ENCODE measurements at places on chromosomes 12 and 14.

DNA sequence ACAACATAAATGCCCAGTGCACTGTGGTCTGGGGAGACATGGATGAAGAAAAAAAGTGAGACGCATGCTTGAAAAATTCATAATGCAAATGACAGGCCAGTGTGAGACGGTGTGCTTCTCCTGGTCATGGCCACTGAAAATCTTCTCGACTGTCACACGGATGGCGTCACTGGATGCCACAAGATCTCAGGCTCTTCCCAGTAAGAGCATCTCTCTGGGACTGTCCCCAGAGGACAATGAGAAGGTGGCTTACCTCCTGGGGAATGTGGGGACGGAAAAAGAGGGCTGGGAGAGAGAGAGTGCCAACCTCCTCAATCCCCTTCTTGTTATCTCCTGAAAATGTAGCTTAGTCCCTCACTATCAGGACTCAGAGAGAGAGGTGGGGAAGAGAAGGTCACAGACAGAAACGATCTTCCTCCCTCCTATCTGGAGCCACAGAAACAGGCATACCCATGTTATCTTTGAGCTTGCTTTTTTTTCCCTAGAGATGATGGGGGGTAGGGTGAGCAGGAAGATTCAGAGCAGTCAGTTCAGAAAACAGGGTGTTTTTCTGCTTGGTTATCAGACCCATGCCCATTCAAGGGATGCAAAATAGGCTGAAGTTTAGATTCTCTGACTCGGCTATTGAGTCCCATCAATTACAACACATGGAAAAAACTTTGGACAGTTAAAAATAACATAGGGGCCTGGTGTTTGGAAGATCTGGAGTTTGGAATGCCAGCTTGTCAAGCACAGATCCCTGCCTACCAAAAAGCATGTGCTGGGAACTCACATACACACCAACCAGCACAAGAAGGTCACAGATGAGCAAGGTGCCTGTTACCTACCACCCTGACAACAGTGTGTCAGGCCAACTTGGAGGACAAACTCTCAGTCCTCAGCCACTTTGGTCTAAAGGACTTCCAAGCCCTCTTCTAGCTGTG is 24.2 kb downstream of the DPF3 start:
- DNase-seq: no peak

GRCh38 chr14:54944737-54945391 is 42.2 kb upstream of the GCH1 start:
- DNase-seq: no peak

GRCh38 chr14:56812364-56813141 is 2.3 kb upstream of the OTX2 start:
- no peak for DNase-seq

GRCh38 chr14:65574611-65575010 is 162.1 kb downstream of the FUT8 start:
- no peak for DNase-seq

DNA sequence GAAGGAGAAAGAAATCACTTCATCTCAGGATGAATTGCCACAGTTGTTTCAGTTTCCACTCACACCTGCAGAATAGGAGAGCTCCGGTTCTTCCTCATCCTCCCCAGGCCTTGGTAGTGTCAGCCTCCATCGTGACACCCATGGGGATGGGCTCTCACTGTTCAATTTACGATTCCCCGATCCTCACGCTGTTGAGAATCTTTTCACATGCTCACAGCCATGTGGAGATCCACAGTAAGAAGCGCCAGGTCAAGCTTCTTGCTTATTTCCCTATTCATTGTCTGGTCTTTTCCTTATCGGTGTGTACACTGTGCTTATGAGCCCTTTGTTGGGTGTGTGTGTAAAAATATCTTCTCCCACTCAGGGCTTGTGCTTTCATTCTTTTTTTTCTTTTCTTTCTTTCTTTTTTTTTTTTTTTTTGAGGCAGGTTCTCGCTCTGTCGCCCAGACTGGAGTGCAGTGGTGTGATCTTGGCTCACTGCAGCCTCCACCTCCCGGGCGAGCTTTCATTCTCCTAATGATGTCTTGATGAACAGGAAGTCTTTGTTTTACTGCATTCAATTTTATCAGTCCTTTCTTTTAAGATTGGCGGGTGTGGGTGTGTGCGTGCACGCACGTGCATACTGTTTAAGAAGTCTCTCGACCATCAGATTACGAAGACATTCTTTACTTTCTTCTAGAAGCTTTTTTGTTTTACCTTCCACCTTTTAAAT is 21.5 kb downstream of the RIN3 start:
- no peak for DNase-seq

GRCh38 chr14:88840926-88841325 is 16.5 kb downstream of the TTC8 start:
- no peak for DNase-seq

GRCh38 chr14:85293612-85294234 is 236.2 kb upstream of the FLRT2 start:
- DNase-seq: no peak

- no peak for DNase-seq
These were observed 39.7 kb upstream of the FBLN5 start for GRCh38 chr14:91987192-91987591.

DNA sequence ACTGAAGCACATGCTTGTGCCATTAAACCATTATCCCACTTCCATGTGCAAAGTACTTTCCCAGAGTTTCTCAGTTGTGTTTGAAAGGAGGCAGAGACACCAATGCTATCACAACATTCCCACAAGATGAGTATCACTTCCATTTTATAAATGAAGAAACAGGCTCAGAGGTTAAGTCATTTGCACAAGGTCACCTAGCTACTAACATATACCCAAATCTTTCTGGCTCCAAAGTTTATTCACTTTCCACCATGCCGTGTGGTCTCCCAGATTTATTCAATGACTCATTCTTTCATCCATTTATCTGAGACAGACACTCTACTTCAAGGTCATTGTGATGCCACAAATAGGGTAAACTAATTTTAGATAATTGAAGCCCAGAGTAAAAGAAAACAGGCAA is 9.4 kb downstream of the ART4 start:
- no peak for DNase-seq

DNA sequence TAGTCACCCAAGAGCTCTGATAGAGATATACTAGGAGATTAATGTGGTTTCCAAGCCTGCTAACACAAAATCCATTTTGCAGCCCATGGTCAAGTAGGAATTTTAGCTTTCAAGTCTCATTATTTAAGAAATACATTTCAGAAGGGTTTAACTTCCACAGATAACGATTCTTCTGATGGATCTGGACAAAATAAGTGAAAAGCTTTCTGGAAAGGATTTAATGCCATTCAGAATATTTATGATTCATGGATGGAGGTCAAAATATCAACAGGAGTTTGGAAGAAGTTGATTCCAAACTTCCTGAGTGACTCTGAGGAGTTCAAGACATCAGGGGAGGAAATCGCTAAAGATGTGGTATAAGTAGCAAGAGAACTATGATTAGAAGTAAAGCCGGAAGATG is 214.6 kb downstream of the ATXN7L3B start:
- no peak for DNase-seq

DNA sequence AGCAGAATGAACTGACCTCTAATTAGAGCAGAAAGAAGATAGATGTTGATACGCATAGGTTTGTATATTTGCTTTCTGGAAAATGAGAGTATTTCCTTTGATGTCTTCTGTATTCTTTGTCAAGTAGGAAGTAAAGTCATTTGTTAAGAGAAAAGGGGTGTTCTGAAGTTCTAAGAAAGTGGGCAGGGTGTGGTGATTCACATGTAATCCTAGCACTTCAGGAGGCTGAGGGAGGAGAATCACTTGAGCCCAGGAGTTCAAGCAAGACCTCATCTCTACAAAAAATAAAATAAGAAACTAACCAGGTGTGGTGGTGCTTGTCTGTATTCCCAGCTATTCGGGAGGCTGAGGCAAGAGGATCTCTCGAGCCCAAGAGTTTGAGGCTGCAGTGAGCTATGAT is 2.8 kb downstream of the RHNO1 start:
- no peak for DNase-seq

DNA sequence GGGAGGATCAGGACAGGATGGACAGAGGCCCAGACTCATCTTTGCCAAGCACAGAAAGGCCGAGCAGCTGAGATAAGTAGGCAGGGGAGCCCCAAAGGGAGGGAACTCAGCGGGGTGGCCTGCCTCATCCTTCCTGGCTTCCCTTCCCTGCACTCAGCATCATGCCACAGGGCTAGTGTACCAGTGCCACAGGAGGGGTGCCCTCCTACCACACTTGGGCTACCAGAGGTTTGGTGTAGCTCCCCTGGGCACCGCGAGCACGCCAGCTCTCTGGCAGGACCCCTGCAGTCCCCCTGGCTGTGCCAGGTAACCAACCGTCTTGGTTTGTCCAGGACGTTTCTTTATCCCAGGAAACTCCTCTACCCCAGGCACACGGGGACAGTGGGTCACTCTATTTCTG is 123.5 kb downstream of the ESRRB start:
- DNase-seq: no peak

- no peak for DNase-seq
These were observed 15.3 kb upstream of the BDKRB2 start for GRCh38 chr14:96189281-96189711.

DNA sequence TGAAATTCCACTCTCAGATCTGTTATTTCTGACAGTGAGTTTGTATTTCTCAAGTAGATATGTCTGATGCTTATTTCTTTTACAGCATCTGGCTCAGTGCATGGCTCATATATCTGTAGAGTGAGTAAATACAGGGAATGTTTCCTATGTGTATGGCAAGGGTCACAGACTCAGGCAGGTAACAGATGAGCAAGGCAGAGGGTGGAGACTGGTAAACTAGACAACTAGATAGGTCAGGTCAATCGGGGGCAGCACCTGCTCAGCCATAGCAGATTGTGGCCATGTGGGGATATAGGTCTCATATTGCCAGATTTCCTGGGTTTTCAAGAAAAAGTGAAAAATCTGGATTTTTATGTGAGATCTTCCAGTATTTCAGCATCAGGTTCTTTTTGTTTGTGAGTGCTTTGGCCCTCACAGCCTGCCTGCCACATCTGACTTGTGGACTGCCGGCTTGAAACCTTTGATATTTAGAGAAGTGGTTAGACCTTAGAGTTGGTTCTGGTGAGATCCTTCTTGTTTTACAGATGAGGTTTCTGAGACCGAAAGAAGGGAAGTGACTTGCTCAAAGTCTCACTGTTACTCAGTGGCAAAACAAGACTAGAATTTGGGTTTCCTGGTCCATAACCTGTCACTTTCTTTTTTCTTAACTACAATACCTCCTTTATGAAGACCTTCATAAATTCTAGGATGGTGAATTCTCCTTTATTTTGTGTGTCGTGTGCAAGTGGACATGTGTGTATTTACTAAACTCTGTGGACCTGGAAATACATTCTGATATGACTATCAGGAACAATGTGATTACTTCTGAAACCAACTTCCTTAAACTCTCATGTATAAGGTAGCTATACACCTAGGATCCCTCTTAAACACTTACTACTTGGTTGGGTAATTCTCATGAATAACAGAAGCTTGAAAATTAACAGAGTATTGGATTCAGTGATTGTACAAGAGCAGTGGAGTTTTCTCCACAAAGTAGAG is 34.4 kb downstream of the PROX2 start:
- no peak for DNase-seq

GRCh38 chr14:76687611-76688382 is 73.5 kb upstream of the VASH1 start:
- DNase-seq: no peak

DNA sequence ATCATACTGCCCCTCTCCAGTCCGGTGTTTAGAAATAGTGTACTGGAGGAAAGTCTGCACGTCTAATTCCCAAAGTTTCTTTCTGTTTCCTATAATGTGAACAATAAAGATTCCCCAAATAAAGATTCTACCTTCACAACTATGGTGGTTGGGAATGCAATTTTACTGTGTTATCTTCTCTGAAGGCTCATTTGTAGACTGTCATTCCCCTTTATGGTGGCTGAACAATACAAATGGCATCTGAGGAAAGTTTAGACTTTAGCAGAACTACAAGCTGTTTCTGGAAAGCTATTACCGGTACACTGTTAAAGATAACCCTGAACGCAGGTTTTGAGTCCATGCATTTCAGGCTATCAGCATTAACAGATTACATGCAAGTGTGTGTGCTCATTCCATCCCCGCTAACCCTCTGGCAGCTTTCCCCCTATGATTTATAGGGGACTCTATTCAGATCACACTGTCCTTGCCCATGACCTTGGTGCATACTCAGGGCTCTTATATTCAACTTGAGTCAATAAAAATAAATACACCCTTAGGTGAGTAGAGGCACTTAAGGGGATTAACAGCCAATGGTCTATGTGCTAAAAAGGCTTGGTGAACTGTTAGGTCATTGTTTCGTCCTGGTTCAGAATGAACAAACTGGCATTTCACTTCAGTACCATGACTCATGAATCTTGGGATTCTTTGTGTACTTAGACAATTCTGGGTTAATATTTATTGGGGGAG is 60.7 kb upstream of the PYGL start:
- DNase-seq: no peak

DNA sequence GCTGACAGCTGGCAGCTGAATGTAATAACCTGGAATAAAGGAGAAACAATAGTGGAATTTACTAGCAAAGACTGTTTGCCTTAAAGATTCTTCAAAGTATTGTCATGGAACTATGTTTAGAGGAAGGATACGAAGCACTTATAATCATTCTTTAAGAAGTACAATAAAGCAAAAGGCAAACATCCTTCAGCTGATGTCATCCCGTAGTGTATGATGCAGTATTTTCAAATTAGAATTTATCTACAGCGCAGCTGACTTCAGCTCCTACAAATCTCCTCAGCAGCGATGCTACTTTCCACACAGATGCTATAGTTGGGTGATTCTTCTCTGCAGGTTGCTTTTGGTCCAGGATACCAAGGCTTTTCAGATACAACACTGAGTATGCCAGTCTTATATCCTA is 31.5 kb downstream of the CLEC1A start:
- DNase-seq: no peak

- DNase-seq: no peak
These were observed 33.8 kb downstream of the KCNK10 start for GRCh38 chr14:88289234-88289633.

DNA sequence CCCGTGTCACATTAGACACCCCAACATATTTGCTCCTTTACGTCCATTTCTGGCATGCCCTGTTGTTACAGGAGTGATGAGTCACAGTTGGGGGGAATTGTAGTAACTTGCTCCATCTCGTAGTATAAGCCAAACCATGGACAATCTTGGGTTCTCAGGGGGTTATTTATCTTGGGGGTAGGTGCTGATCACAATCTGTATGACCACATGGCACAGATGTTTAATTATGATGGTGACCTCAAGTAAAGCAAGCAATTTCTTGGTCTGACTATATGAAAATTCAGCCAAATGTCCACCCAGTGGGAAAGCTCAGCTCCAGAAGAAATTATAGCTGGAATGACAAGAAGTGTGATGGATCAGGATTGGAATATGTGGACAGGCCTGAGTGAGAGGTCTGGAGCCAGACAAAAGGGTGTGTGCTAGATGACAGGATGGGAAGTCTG is 32.1 kb upstream of the STON2 start:
- DNase-seq: no peak

DNA sequence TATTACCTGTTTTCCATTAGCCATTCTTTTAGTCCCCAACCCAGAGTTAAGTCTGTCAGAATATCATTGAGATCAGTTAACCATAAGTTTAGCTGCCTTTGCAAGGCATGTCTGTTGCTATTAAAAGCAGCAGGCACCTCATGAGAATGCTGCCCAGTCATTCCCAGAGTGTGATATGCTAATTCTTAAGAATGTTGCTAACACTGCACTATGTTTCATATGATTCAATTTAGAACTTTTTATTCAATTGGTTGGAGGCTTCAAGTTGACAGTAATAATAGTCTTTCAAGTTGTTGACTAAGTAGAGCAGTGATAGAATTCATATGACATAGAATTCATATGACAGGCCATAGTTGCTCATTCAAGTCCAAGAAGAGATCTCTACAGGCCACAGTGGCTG is 292.3 kb downstream of the FUT8 start:
- no peak for DNase-seq

GRCh38 chr14:103811189-103811588 is 36.2 kb downstream of the PPP1R13B start:
- no peak for DNase-seq

GRCh38 chr14:55085060-55085660 is 33.7 kb downstream of the MAPK1IP1L start:
- DNase-seq: no peak

Data from GF-D8 (cell line).